CD4-positive, alpha-beta T cell treated with Interleukin-10 for 1 hour (primary cell): ENCODE measurements at places on chromosomes 1 and 21.

DNA sequence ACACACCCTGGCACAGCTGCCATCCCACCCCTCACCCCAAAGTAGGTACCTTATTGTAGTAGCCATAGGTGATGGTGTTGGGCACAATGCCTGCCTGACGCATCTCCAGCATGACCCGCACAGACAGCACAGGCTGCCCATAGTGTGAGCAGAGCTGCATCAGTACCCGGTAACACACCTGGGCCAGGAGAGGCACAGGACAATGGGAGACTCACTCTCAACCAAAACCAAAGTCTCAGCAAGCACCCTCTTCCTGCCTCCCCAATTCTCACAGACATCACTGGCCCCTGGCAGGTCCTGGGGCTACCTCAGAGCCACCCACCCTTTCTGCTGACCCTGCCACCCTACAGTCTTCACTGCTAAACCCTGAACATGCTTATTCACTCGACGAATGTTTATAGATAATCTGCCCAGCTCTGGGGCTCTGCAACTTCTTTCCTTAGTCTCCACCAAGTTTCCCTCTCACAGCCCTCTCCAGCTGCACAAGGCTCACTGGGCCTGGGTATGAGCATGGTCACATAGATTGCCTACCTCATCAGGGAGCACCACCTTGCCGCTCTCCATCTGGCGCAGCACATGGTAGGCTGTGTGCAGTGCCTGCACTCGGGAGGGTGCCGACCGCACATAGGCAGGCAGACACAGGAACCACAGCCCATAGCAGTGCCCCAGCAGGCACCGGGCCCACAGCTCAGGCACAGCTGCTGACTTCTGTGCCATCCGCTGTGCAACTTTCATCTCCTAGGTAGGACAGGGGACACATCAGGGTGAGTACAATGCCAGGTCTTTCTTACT is 10.3 kb downstream of the DENND4B start:
- no peak for DNase-seq

DNA sequence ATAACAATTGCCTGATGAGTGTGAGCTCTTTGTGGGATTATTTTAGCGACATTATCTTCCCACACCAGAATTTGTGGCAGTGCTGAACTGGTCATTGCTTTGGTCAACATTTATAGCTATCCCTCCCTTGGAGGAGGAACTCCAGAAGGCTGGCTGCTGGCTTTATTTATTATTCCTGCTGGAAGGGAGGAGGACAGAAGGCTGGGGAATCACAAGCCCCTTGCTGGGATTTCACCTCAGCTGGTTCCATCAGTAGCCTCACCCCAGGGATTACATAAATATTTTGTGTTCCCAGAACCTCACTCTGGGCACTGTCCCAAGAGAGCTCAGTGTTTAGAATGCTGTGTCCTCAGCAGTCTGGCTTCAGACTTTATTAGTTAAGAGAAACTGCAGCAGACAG is 102.8 kb upstream of the C1orf21 start:
- no peak for DNase-seq

GRCh38 chr1:184622136-184622823 is 132.4 kb downstream of the EDEM3 start:
- no peak for DNase-seq

- no peak for DNase-seq
Observed at GRCh38 chr21:42561762-42562650, 48.4 kb downstream of the SLC37A1 start.

GRCh38 chr1:166900987-166901386 is 24.9 kb upstream of the TADA1 start:
- DNase-seq: no peak
